Stimulated activated CD4-positive, alpha-beta T cell treated with anti-CD3 and anti-CD28 coated beads, Interleukin-2, amount 100 ng/mL, for 48 hours (primary cell): ENCODE measurements at places on chromosomes 1 and 21.

GRCh38 chr1:65625528-65625927, 167.2 kb upstream of the PDE4B start:
- no peak for DNase-seq

GRCh38 chr21:34844013-34844923, 175.5 kb downstream of the CLIC6 start:
- no peak for DNase-seq

DNA sequence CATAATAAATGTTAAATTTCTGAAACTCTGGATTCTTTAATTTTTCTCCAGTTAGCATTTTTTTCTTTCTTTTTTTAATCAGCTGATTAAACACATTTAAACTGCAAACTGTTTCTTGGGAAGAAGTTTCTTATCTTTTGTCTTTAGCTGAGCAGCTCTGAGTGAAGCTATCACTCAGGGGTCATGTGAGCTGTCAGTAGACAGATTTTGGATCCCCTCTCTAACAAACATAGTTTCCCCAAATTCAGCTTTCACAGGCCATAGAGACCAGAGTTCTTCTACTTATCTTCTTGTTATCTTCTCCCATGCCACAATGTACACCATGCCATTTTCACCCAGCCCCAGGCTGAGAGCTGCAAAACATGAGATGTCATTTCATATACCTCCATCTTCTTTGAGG, 148.9 kb downstream of the CDC42BPA start:
- DNase-seq, result no peak

GRCh38 chr1:209546390-209547085, 37.0 kb upstream of the CAMK1G start:
- no peak for DNase-seq

DNA sequence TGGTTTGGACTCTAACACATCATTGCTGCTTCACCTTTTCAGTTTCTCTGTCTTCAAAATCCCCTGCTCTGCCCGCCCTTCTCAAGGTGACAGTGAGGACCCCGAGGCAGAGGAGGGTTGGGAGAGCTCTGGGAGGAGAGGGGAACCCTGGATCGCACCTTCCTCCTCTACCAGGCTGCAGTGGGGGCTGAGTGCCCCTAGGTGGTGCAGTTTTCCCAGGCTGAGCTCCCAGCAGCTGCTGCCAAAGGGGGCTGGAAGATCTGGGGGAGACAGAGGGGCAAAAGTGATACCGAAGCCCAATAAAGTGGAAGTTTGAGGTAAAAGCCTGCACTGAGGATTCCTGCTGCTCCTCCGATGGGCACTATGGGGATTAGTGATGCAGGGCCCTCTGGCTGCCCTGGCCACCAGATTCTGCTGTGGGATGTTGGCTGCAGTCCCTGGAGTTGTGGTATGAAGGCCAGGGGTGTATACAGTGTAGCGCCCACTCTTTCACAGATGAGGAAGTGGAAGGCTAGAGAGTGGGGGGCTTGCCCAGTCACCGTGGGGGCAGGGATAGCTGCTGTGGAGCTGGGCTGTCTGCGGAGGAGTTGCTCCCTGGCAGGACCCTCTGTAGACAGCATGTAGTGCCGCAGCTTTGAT, 40.7 kb upstream of the SCMH1 start:
- peak; percentile 27 for DNase-seq

- DNase-seq, result peak; percentile 62
Observed at GRCh38 chr1:26993237-26994019, at the start of gene TRNP1. Gene TRNP1, plus strand, starts transcription at chr1:26993692. Its CDS starts 95 bp downstream, at chr1:26993787.

- DNase-seq, result no peak
Observed at GRCh38 chr1:94817712-94818111, 2.4 kb upstream of the SLC44A3 start.

- DNase-seq, result no peak
Observed at GRCh38 chr21:16563795-16564194, 834.0 kb downstream of the USP25 start.

DNA sequence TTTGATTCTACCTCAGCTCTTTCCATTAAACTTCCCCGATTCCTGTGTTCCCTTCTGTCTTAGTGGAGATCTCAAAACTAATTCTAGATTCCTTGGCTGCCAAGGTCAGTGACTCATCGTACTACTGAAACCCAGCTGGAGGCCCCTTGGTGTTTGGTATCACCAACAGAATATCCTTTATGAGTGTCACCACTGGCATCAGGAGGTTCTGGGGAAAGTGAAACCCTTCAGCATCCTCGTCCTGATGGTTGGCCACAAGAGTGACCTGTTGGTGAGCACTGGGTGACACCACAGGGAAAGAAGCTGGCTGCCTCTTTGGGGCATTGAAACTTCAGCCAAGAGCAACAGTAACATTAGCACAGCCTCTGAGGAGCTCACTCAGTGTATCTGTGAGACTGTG, 9.6 kb downstream of the RAB42 start:
- peak; percentile 8 for DNase-seq

DNA sequence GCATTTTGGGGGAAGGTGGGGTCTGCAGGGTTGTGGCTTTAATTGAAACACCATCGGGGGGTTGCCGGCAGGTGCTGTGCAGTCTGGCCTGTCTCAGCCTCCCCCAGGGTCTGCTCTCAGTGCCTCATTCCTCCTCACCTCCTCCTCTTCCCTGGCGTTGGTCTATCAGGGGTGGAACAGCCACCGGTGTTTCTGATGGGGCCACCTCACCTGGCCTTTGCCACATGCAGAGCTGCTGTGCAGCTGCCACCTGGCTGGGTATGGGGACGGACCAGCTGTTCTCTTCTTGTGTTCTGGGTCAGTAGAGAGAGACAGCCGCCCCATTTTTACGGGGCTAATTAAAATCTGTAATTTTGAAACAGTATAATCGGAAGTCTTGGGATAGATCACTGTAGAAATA, 53.9 kb downstream of the SPSB1 start:
- DNase-seq, result no peak

DNA sequence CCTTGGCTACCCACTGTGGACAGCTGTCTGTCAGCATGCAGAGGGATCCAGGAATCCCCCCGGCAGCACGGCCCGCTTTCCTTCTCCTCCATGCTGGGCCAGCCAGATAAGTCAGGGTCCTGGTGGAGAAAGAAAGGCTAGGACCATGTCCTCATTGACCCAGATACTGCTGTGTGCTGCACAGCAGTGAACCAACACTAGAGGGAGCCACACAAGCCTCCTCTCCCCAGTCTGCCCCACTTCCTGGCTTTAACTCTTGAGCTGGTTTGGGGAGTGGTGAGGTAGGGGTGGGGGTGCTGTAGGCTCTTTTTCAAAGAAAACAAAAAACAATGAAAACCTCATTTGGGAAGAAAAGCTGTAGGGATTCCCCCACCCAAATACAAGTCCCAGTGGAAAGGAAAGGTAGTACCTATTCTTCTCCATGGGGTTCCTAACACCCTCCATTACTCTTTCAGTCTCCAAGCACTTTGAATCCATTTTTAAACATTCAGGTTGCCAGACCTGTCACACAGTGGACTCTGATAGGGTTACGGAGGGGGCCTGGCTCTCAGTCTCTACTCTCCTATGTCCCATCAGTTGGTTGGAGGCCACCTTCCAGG, 84.9 kb upstream of the CD1D start:
- DNase-seq, result peak; percentile 11

- no peak for DNase-seq
Observed at GRCh38 chr1:230376296-230376695, 49.8 kb downstream of the PGBD5 start.

GRCh38 chr1:222896630-222897526, 82.0 kb downstream of the DISP1 start:
- no peak for DNase-seq

- DNase-seq, result no peak
Observed at GRCh38 chr21:20970691-20971090, 27.5 kb upstream of the NCAM2 start.

GRCh38 chr21:46264046-46264689, 21.2 kb downstream of the MCM3AP start:
- no peak for DNase-seq

- DNase-seq, result no peak
Observed at GRCh38 chr1:103129255-103129654, 20.9 kb upstream of the COL11A1 start.

GRCh38 chr1:167805041-167805556, 83.3 kb downstream of the MPZL1 start:
- DNase-seq, result no peak

DNA sequence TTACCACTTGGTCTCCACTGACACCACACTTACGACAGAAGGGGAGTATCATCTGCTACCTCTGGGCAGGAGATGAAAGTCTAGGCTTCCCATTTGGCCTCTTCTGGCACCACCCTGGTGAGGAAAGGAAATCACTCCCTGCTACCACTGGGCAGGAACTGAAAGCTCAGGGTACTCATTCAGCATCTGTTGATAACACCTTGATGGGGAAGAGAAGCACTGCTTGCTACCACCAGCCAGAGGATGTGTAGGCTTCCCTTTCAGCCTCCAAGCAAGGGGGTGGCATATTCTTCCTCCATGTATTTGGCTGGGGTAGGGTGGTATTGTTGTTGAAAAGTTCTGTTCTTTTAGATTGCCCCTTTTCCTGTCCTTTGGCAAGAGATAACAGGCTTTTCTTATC, 115.0 kb downstream of the ACBD6 start:
- DNase-seq, result no peak

DNA sequence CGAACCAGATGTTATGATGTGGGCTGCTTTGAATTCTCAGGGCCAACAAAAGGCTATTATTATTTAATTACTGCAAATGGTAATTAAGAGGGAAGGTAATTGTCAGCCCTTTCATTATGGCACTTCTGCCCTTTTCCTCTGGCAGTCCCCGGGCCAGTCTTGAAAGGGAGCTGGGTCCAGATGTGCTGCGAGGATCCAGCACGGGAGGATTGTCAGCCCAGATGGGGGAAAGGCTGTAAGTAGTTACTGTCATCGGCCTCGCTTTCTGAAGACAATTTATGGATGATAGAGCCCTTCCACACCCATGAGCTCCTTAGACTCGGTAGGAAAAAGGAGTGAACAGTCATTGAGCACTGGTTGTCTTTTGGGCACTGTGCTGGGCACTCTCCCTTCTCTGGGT, 8.7 kb upstream of the ZNF362 start:
- no peak for DNase-seq

- no peak for DNase-seq
Observed at GRCh38 chr1:67227196-67227595, 60.9 kb downstream of the IL23R start.

- DNase-seq, result no peak
Observed at GRCh38 chr21:19832551-19832950, 1165.7 kb upstream of the NCAM2 start.

DNA sequence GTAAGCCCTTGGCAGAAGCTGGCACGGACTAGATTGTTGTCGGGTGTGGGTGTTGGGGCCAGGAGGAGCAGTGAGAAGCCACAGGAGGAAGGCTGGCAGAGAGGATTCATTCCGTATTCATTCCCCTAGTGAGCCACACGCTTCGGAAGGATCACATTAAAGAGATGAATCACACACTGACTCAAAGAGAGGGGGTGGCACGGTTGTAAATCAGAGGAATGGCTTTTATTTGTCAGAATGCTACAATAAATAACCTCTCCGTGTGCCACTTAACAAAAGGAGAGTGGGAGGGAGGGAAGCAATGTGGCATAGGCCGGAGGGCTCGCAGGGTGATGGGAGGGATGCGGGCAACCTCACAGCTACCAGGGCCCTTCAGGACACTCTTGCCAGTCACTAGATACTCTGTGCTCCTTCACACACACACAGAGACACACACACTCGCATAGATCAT, 135.5 kb downstream of the HIVEP3 start:
- DNase-seq, result peak; percentile 23

DNA sequence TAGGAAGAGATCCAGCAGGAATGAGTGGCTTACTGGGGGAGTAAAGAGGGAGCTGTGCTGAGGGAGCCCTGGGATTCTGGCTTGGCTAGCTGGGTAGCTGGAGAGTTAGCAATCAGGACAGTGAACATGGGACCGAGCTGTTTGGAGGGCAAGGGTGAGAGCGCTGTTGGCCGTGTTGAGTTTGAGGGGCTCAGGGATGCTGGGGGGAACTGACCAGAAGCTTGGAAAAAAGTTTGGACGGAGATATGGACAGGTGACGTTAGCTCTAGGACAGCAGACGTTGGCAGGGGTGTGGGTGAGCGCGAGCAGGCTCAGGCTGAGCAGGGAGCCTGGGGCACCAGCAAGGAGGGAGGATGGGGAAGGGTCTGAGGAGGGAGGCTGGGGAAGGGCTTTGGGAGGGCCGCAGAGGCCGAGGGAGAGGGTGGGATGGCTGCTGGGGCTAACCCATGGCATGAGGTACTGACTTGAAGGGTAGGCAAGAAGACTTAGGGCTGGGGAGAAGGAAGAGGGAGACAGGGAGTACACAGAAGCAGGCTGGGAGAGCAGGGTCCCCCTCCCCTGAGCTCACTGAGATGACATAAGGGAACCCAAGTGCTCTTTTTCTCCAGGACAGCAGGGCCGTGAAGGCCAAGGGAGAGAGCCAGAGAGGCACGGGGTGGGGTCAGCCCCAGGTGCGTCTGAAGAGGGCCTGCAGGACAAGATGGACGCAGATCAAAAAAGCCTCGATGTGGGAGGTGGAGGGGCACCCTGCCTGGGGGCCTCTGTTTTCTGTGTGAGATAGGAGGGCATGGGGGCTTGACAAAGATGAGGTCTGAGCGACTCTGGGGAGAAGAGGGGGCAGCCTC, 8.2 kb downstream of the SH2D2A start:
- DNase-seq, result no peak
